ENCODE measurements at places on chromosomes 13 and 19. TPM values are rescaled to one million over a fixed set of nuclear protein-coding genes. Genes with fewer than 3 reads are reported as not detected.
A peak's percentile ranks its signal among the peaks of the same experiment; 100 is the strongest.

DNA sequence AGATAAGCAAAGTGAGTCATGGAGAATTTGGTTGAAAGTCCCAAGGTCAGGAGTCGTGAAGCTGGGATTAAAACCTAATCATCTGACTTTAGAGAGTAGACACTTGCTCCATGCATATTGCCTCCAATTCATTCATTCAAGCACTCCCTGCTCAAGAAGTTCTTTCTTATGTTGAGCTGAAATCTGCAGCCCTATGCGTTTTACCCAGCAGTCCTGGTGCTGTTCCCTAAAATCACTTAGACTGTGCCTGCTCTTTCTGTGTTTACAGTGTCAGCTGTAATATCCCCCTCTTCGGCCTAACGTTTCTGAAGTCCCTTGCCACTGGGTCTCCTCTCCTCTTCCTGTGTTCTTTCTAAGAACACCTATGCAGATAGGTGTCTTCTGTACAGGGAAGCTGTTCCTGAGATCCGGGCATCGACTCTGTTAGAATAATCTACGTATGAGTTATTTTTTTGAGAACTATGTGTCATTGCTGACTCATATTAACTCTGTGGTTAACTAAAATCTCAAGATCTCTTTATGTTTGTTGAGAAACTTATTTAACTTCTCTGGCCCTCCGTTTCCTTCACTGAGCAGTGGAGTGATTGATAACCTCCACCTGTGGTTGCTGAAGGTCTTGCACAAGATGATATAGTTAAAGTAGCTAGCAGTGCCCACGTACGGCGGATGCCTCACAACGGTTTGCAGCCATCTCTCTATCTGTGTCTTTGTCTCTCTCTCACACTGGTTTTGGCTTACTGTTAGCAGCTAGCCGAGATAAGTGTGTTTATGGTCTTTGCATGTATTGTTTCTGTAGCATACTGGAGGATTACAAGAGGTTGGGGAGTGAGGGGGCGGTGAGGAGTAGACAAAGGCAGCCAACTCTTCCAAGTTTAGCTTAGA is 4.7 kb downstream of the ALOX5AP start:
- no peak for DNase-seq

DNA sequence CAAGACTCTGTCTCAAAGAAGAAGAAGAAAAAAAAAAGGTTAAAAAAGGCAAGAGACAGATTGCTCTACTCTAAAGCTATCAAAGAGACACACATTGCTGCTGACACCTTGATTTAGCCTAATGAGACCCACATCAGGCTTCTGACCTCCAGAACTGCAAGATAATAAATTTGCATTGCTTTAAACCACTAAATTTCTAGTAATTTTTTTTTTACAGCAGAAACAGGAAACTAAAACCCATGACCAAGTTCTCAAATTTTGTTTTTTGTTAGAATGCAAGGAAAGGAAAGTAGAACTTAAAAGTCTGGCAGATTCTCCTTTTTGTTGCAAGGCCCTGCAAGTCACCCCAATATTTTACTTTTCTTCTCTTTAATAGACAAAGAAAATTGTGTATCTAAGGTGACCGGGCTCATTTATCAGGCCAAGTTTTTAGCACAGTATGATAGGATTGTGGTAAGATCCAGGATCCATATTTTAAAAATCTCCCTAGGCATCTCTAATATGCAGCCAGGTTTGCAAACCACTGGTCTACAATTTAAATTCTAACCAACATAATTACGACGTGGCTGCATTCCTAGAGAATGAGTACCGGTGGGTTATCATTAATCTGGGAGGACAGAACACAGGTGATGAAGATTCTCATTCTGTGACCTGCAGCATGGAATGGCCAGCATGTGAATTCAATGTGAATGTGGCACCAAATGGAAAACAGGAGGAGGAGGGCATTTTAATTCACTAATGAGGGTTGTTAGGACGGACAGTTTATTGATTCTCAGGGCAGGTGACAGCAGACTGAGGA is 56.7 kb upstream of the MED4 start:
- no peak for DNase-seq

- DNase-seq, result no peak
These were observed 730 bp downstream of the ZNF260 start for GRCh38 chr19:36527341-36527740.

DNA sequence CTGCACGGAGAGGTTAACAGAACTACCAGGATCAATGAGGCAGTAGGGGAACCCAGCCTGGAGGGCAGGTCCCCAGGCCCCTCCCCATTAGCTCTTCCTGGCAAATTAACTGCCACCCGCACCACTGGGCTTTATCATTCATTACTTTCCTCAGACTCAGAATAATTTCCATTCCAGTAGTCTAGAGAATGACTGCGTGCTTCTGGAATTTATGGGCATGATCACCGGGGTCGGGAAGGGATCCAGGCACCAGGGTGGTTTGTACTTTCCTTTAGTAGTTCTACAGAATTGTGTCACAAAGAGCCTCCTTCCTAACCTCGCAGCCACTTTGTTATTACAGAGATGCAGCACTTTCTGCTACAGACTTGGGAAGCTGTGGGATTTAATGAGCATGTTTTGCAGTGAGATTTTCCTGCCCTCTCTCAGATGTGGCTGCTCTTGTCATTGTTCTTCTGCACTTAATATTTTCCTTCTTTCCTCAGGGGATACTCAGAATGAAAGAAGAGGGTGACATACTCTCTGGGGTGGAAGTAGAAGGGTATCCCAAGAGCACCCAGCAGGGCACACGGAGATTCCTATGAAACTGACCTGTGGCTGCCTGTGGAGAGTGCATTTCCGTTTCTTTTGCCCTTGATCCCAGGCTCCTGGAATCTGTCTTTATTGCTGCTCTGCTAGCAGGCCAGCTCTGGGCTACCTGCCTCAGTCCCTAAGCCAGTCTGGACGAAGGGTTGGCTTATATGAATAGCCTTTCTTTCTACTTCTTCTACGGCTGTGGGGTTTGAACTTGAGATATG is 285.0 kb upstream of the SLC10A2 start:
- DNase-seq, result no peak

- no peak for DNase-seq
These were observed 197.7 kb downstream of the SLITRK6 start for GRCh38 chr13:85601526-85601925.

DNA sequence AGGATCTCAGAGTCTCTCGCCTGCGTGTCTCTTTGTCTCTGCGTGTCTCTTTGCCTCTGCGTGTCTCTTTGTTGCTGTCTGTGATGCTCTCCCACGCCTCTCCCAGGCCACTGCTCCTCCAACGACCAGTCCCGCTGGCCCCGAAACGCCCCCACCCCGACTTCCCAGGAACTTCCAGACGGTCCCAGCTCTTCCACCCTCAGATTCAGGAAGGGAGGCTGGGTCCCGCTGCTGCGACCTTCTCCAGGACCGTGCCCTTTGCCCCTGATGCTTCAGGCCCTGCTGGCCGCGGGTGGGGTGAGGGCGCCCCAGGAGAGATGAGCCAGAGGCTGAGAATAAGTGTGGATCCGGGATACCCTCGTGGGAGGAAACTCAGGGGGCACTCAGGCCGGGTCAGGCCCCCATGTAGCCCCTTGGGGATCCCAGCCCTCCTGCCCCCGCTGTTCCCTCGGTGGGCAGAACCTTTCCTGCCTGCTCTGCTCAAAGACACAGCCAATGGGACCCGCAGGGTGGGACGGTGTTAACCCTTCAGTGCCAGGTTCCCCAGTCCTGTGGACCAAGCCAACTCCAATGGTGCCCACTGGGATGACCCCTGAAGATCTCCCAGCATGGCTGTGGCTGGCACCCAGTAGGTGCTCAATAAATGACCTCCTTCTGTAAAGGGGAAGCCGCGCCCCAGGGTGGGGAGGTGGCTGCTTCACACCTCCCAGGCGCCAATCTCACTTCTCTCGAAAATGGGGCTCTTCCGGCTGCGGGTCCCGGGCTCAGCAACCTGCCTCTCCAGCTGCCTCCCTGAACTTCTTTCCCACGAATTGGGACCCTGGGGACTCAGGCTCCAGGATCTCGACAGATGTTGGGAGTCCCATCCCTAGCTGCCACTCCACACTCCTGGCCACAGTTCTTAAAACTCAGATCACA is 1.5 kb upstream of the S1PR5 start:
- DNase-seq, result no peak

DNA sequence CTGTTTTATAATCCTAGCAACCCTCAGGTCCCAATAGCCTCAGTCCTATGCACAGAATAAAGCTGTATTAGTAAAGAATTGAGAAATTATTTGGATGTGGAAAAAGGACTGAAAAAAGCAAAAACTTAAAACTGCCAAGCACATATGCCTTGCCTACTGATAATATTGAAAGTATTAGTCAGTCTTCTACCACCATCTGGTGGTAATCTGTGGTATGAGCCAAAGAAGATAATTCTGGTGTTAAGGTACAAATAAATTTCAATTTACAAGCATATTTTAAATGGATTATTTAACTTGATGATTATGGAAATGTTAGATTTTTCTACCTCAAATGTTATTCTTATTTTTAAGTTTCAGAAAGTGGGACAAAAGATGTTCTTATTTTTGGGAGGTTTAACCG is 460.3 kb upstream of the KLHL1 start:
- no peak for DNase-seq

GRCh38 chr19:11494634-11495285 is 10.9 kb downstream of the ZNF653 start:
- DNase-seq, result no peak

DNA sequence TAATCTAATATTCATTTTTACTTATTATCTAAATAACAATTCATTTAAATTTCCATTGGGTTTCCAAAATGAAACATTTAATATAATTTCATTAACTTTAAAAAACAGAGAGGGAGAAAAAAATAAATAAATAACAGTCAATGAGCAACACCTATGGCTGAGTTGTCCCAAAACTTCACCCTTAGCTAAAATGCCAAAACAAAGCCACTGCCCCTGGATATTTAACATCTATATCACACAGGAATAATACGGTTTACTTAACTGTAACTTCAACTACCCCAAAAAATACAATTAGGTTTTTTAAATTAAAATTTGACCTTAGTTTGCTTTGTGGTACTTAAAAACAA is 541 bp downstream of the ELF1 start:
- DNase-seq, result no peak

DNA sequence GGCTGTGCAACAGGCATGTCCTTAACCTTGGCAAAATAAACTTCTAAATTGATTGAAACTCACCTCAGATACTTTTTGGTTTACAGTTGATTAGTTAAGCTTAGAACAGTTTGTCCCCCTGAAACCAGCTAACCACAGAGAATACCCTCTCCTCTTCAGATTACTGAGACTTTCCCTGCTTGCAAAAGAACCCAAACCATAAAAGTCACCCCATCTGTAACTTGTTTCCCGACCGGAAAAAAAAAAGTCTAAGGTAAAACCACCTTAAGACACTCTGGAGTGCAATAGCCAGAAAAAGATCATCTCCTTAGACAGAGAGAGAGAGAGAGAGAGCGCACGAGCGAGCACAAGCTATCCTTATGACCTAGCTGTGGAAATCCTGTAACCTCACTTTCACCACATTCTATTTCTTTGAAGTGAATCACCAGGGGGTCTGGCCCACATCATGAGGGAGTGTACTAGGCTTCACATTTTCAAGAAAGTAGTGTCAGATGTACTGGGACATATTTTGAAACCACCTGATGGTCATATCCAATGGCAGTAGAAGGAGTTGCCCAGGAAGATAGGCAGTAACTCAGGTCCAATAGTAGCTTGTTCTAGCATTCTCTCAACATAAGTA is 11.1 kb upstream of the GTF2F2 start:
- DNase-seq, result no peak

- peak; percentile 52 for DNase-seq
These were observed 28.8 kb downstream of the FOXO1 start for GRCh38 chr13:40637643-40638042.

- DNase-seq, result no peak
These were observed 396.6 kb upstream of the SPRY2 start for GRCh38 chr13:80737513-80737912.

GRCh38 chr13:31357581-31357980 is 157.8 kb downstream of the B3GLCT start:
- DNase-seq, result no peak

DNA sequence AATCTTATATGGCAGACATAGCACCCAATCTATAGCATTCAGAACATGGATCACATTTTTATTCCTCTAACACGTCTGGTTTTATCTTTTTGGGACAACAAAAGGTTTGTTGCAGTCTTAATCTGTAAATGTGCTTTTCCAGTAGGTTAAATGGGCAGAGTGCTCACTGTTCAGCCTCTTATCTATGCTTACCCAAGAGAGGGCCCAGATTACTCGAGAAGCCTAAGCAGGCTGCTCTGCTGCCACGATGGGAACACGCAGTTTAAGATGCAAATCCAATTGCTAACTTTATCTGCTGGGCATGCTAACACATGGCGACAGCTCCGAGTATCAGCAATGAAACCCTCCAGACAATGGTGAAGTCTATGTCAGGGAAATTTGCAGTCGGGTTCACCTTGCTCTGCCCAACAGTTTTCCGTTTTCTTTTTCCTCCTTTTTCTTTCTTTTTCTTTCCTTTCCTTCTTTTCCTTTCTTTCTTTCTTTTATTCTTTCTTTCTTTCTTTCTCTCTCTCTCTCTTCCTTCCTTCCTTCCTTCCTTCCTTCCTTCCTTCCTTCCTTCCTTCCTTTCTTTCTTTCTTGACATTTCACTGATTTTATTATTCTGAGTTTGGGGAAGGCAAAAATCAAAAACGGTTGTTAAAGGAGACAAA is 115.3 kb downstream of the RBM26 start:
- DNase-seq, result no peak

DNA sequence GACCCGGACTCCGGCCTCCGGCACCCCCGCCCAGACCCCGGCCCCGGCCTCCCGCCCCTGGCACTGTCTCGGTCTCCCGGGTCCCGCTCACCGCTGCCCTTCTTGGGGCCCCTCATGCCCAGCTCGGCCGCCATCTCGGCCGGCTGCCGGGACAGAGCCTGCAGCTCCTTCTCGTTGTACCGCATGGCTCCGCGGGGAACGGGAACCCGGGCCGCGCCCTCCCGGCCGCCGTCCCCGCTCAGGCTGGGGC is 140 bp downstream of the PLEKHJ1 start:
- DNase-seq, result no peak

DNA sequence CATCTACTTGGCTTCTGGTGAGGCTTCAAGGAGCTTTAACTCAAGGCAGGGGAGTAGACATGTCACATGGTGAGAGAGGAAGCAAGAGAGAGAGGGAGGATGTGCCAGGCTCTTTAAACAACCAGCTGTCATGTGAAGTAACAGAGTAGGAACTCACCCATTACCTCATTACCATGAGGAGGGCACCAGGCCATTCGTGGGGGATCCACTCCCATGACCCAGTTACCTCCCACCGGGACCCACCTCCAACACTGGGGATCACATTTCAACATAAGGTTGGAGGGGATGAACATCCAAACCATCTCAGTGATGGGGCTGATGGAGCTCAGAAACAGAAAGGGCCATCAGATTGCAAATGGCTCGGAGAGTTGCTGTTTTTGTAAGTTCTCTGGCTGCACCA is 12.9 kb downstream of the VSTM2B start:
- no peak for DNase-seq

- DNase-seq, result no peak
These were observed 40.0 kb upstream of the ISYNA1 start for GRCh38 chr19:18477974-18478373.

TEX29 gene
- not detected for total RNA-seq

HCN2 gene
- 0.15 TPM for total RNA-seq

TUBA3C gene
- not detected for total RNA-seq

SIGLEC5 gene
- not detected for total RNA-seq

PRMT1 gene
- total RNA-seq, result 66.7 TPM

MAMSTR gene
- 0.64 TPM for total RNA-seq

IRGQ gene
- total RNA-seq, result 23.3 TPM

KLK14 gene
- 0.49 TPM for total RNA-seq

RASAL3 gene
- total RNA-seq, result 4.4 TPM

ZNF560 gene
- total RNA-seq, result not detected

CAPS gene
- total RNA-seq, result 18.6 TPM

PBX4 gene
- total RNA-seq, result 2.9 TPM
